Activated CD8-positive, alpha-beta memory T cell treated with anti-CD3 and anti-CD28 coated beads for 1 hour (primary cell): ENCODE measurements at places on chromosomes 1 and 21.
A peak's percentile ranks its signal among the peaks of the same experiment; 100 is the strongest.

DNA sequence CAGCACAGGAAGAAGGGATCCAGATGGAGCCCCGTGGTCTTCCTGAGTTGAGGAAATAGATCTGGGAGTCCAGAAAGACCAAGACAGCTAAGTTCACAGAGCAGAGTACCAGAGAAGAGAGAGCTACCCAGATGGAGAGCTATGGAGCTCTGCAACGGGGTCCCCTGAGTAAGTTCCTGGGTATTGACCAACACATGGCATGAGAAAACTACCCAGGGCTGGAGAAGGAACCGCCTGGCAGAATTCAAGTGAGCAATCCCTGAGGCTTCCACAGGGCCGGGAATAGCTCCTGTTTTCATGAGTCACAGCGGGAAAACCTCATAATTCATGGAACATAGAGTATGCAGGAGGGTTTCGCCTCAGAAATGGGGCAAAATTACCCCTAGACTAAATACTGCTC lies 19.7 kb downstream of the STPG1 start:
- DNase-seq: no peak

- no peak for DNase-seq
Observed at GRCh38 chr1:67945733-67946374, 104.6 kb downstream of the DIRAS3 start.

DNA sequence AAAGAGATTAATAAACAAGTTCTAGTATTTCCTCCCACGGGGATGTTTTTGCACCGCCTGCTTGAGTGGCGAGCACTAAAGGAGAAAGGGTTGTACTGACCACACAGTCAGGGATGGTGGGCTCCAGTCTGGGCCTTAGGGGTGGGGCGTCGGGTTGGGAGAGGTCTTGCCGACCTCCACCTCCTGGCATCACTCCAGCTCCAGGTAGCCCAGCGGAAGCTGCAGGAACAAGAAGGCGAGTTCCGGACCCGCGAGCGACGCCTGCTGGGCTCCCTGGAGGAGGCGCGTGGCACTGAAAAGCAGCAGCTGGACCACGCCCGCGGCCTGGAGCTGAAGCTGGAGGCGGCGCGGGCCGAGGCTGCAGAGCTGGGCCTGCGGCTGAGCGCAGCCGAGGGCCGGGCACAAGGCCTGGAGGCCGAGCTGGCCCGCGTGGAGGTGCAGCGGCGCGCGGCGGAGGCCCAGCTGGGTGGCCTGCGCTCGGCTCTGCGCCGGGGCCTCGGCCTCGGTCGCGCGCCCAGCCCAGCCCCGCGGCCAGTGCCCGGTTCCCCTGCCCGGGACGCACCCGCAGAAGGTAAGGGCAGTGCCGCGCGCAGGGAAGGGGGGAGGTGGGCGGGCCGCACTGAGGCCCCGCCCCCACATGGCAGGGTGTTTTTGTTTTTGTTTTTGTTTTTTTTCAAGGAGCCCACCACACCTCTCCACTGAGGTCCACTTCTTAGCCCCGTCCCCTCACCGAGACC lies 19.7 kb downstream of the MFAP2 start:
- DNase-seq: peak; percentile 28

DNA sequence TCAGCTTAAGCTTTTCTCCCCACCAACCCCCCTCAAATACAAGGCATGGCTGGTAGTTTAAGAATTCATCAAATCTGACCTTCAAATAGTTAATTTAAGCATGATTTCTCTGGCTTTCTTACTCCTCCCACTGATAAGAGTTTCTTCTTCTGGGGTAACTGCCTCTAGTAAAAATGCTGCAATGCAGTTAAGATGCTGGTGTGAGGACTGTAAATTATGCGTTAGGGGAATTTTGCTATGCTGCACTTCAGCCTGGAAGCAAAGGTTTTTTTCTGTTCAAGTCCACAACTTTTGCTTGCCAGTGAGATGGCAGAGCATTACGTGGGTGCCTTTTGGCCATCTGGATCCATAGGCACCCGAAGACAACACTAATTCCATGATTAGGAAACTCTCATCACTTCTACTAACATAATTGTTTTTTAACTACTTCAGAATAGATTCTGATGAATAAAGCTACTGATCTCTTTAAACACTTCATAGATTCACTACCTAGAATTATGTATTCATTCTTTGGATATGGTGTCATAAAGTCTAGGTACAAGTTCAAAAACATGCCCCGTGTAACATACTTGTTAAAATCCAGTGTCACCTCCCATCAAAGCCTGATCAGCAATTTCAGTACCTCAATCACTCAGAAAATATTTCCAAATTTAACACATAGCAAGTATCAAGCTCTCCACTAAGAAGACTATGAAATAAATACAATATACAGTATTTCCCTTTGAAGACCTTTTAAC lies 8.8 kb upstream of the SMYD2 start:
- no peak for DNase-seq

GRCh38 chr1:193417945-193418744 lies 231.7 kb upstream of the B3GALT2 start:
- no peak for DNase-seq

- no peak for DNase-seq
Observed at GRCh38 chr1:107875689-107876088, 89.3 kb downstream of the VAV3 start.

GRCh38 chr1:112388436-112388835 lies 7.6 kb upstream of the CTTNBP2NL start:
- no peak for DNase-seq

DNA sequence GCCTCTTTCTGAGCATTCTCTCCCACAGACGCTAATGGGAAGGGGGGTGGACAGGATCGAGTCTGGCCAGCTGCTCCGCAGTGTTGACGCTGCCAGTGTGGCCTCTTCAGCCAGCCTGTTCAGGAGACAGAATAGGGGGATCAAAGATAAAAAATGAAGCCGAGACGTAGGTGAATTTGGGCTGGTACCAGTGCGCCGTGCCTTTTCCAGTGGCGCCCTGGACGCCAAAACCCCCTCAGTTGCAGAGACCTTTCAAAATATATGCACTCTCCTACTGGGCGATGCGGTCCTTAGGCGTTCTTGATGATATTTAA lies 1.1 kb downstream of the TTC3 start:
- DNase-seq: no peak

- no peak for DNase-seq
Observed at GRCh38 chr1:4599951-4600481, 54.4 kb upstream of the AJAP1 start.

DNA sequence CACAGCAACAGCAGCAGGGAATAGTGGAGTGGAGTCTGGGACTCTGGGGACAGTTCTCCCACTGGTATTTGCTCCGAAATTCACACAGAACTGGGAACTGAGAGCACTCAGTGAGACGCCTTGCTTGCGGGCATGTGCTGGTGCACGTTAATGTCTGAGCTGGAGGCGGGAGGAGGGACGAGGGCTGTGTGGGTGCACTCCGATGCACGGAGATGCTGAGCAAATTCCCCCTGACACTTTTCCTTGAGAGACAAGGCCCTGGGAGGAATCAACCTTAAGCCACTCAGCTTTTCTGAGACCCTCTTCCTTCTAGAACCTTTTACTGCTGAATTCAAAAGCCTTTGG lies 2.8 kb downstream of the RGS8 start:
- no peak for DNase-seq

GRCh38 chr1:22518379-22518778 lies 44.9 kb upstream of the EPHA8 start:
- no peak for DNase-seq

- DNase-seq: no peak
Observed at GRCh38 chr1:99956755-99957154, 13.0 kb upstream of the SLC35A3 start.

- no peak for DNase-seq
Observed at GRCh38 chr1:28035420-28035819, 53.0 kb downstream of the EYA3 start.

DNA sequence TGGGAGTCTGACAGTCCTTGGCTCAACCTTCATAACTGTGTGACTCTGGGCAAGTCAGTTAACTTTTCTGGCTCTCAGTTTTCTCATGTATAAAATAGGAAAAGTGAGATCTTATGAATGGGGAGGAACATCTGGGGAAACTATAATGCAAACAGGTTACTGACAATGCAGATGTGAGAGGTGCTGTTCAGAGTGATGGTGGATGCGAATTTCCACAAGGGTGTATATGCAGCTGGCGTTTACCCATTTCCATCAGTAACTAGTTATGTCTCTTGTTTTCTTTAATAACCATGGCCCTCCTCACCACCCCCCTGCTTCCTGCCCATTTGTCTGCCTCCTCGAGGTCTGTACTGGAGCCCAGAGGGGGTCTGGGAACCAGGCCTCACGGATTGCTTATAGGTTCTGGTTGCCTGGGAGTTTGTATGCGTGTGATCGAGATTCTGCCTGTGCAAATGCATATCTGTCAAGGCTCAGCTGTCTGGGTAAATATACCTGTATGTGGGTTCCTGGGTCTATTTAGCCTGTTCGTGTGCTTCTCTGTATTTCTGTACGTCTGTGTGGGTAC lies 44.4 kb downstream of the AHDC1 start:
- DNase-seq: no peak

GRCh38 chr1:25478633-25479032 lies 47.9 kb downstream of the MACO1 start:
- DNase-seq: no peak

DNA sequence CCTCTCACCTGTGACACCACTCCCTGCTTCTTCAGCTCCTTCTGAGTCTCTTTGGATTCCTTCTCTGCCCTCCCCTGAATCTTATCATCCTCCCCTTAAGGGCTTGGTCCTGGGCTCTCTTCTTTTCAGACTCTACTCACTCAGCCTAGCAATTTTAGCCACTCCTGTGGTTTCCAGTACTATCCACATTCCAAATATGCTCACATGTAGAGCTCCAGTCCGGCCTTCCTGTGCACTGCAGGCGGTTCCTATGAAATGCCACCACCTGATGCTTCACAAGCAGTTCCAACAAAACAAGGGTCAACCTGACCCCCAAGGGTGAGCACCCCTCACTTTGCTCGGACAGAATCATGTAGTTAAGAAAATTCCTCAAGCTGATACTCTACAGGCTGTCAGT lies 35.9 kb downstream of the MAB21L3 start:
- DNase-seq: no peak

- no peak for DNase-seq
Observed at GRCh38 chr1:2160451-2161300, 33.9 kb downstream of the FAAP20 start.

DNA sequence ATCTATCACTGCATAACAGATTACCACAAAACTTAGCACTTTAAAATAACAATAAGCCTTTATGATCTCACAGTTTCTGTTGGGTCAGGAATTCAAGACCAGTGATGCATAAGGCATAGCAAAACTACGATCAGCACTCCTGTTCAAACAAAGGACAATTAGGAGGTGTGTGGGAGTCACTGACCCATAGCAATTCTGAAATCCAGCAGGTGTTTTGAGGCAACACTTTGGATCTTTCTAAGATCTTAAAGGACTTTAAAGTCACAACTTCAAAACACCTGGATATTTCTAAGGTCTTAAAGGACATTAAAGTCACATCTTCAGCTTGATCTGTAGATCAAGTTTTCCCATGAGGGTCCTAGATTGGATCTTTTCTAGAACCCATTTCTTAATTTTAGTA lies 35.3 kb downstream of the AKT3 start:
- no peak for DNase-seq

DNA sequence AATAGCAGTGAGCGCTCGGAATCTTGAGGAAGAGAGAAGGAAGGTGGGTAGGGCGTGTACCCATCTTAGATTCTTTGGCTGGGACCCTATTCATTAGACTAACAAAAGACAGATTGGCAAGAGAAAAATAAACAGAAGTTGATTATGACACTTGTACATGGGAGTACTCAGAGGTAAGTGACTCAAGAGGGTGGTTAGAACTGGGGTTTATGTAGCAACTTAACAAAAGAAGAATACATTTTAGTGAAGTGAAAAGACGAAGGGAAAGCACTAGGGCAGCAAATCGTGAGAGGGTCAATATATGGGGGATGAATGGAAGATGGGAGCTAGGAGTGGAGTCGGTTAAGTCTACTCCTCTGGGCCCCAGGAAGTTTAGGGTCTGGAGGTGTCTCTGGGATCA lies 25.8 kb upstream of the RCC2 start:
- DNase-seq: no peak

DNA sequence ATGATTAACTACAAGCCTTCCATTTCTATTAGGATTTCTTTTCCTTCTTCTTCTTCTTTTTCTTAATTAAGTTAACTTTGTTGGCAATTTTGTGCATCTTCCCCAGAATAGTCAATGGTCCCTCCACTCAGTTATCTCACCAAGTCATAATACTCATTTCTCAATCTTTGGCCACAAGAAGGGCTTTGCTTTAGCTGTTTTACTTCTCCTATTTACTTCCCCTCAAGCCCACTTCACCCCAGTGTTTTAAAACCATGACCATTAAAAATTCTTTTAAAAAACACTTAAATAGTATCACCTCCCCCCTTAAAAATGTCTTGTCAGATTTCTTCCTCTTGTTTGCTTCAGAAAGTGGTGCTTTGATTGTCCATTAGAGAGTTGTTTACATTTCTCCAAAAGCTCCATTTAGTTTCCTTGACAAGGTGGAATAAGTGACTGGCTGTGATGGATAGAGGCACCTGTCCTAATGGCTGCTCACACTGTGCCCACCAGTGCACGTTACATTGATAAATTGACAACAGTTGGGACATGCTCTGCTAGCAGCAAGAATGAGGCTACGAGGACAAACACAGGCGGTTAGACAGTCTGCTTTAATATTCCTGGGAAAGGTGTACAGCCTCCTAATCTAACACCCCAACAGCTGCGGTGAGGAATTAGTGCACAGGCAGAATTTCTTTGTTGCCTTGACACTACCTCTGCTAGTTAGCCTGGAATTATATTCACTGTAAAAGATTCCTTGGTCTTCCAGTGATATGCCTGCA lies 354.7 kb downstream of the LMO4 start:
- DNase-seq: no peak

GRCh38 chr1:233189526-233189925 lies 106.0 kb downstream of the PCNX2 start:
- DNase-seq: no peak
